Vagina (tissue), 2 donors: ENCODE measurements at places on chromosomes 11 and 22.

DNA sequence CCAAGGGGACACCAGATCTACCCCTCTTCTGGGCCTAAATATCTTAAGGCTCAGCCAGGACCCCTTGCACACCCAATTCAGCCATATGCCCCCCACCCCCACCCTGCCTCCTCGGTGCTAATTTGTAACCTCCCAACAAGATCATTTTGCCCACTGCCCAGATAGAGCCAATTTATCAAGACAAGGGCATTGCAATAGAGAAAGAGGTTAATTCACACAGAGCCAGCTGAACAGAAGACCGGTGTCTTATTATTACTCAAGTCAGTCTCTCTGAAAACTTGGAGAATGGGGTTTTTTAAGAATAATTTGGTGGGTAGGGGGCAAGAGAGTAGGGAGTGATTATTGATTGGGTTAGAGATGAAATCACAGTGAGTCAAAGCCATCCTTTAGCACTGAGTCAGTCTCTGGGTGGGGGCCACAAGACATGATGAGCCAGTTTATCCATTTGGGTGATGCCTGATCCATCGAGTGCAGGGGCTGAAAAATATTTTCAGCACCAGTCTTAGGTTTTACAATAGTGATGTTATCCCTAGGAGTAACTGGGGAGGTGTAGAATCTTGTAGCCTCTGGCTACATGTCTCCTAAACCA is 9.9 kb upstream of the CAPN5 start:
- no peak for DNase-seq

DNA sequence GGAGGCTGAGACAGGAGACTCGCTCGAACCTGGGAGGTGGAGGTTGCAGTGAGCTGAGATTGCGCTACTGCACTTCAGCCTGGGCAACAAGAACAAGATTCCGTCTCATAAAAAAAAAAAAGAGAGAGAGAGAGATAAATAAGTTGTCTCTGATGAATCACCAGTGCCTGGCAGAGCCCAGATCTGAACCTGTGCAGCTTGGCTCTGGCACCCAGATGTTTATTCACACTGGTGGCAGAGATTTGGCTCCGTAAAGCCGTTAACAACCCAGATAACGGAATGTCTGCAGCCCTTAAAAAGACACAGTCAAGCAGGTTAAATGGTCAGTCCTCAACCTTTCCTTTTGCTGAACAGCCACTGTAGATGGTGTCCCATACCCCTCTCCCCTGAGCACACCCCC is 33.5 kb upstream of the RTL6 start:
- DNase-seq = no peak

DNA sequence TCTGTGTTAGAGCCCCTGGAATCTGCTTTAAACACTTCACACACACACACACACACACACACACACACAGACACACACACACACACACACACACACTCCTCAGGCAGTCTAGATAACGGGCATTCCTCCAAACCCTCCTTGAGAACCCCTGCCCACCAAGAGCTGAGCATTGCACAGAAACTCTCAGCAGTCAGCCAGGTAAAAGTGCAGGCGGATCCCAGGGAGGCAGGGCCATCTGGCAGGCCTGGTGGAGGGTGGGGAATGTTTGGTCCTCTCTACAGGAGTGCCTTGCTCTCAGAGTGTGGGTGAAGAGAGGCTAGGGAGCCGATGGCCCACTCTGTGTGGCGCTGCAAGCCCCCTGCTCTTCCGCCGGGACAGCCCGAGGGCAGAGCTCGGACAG is 190.2 kb downstream of the BUD13 start:
- DNase-seq = no peak

- DNase-seq = no peak
Observed at GRCh38 chr11:60221181-60221580, 21.8 kb downstream of the MS4A4E start.

GRCh38 chr11:18495703-18496102 is 31.0 kb downstream of the TSG101 start:
- no peak for DNase-seq

- no peak for DNase-seq
Observed at GRCh38 chr22:39155421-39155820, 2.9 kb upstream of the CBX7 start.

- DNase-seq = no peak
Observed at GRCh38 chr22:50469377-50470305, 5.2 kb downstream of the SBF1 start.

DNA sequence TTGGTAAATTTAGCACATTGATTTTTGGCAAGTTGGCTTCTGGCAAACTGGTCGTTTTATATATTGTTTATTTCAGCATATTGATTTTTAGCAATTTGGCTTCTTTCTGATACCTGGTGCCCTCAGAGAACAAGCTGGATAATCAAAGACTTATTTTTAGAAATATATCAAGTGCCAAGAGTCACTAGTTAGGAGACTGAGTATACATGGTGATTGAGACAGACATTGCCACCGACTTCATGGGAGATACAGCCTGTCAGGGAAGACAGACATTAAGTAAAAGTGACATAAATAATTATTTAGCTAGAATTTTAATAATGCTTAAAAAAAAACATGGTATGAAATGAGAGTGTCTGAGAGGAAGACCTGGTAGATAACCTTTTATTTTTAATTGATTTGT is 242.3 kb upstream of the MTNR1B start:
- no peak for DNase-seq

GRCh38 chr22:24440718-24441405 is 13.5 kb downstream of the ADORA2A start:
- DNase-seq = no peak

DNA sequence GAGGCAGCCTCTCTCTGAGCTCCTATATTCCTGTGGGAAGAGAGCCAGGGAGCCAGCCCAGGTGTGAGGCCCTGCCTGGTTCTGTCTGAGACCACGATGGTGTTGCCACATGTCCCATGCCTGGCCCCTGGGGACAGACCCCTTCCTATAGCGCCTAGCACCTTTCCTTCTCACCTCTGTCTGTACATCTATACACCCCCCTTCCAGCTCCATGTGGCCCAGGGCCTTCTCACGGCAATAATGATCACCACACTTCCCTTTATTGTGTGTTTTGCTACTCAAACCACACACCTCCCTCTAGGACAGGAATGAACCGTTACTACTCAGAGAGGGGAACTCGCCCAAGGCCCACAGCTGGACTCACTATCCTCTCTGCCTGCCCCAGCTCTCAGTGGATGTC is 12.8 kb downstream of the CD82 start:
- no peak for DNase-seq

DNA sequence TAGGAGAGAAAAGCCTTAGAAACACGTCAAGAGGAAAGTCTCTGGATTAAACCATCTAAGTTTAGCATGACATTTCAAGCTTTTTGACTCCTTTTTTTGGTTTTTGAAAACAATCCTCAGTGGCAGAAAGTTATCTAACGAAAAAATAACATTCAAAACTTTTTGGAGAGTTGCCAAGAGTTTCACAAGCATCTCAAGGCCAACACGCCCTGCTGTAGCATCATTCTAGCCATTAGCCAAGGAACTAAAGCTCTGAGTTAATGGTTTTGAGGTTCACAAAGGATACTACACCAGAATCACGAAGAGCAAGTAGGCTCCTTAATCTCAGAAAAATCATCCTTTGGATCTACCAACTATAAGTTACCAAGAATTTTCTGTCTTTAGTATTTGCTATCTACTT is 94.8 kb downstream of the PICALM start:
- no peak for DNase-seq

- no peak for DNase-seq
Observed at GRCh38 chr11:95406271-95406670, 175.3 kb upstream of the SESN3 start.

DNA sequence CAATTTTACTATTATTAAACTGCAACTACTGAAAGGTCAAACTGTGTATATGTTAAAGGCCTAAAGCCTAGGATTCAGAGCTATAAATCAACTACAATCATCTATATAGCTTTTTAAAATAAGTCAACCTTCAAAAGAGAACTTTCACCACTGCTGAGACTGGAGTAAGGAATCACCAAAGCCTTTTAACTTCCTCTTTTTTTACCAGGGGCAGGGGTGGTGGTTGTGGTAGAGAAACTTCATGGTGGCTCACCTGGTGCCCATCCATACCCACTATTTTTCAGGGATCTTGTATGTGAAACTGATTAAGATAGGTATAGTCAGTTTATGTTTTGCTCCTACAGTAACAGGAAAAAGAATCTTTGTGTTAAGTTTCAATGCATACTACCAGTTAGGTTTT is 31.5 kb downstream of the TSG101 start:
- DNase-seq = no peak

DNA sequence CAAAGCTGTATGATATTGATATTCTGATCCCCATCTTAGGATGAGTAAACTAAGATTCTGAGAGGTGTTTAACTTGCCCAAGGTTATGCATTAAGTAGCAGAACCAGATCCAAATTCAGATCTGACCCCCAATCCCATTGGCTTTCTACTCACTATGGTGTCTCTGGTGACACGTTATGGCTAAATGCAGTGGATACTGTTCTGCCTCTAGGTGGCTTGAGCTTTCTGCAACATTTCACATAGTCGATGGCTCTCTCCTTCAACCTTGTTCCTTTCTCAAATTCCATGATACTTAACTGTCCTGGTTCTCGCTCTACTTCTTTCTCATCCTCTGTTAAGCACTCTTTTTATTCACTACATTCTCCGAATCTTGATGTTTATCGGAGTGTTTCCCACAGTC is 9.4 kb downstream of the C11orf97 start:
- DNase-seq = no peak

GRCh38 chr11:7787239-7787638 is 9.5 kb downstream of the OR5P2 start:
- no peak for DNase-seq

- DNase-seq = no peak
Observed at GRCh38 chr22:45179276-45180049, 15.7 kb downstream of the NUP50 start.

DNA sequence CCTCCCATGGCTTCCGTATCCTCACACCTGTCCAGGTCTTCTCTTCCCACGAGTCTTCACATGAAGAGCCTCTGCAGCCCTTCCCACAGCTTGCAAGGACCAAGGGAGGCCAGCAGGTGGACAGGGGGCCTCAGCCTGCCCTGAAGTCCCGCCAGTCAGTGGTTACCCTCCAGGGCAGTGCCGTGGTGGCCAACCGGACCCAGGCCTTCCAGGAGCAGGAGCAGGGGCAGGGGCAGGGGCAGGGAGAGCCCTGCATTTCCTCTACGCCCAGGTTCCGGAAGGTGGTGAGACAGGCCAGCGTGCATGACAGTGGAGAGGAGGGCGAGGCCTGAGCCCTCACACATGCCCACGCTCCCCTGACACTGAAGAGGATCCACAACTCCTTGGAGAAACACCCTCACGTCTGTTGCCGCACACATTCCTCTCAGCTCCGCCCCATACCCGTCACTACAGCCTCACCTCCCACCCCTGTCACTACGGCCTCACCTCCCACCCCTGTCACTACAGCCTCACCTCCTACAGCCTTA is 8.3 kb downstream of the SSH3 start:
- no peak for DNase-seq

GRCh38 chr11:31834237-31834636 is 23.1 kb upstream of the PAX6 start:
- no peak for DNase-seq

DNA sequence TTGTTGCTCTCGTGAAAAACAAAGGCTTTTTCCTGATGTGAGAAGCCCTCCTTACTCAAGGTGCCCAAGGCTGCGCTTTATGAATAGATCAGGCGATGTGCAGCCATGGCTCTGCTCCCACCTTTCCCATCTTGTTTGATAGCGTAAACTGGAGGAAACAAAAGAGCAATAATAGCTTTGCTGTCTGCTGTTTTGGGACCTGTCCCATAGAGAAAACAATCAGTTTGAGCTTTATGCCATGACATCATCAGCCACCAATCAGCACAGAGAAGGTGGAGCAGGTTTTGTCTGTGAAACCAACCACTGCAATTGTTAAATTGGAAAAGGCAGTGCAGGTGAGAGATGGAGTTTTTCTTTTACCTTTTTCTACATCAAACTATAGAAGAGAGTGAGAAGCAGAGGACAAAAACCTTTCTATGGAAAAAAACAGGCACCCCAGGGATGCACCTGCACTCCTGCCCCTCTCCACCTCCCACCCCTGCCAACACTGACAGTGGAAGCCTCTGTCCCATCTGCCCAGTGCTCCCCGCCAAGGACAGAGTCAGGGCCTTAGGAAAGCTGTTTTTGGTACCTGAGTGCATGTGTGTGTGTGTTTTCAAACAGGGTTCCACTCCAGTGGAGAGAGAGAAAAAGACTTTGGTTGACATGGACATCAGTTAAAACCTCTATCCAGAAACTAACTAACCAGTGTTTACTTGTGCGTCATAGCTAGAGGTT is 80.7 kb downstream of the MICAL3 start:
- DNase-seq = no peak

- DNase-seq = no peak
Observed at GRCh38 chr11:285021-285893, 3.7 kb upstream of the PGGHG start.

DNA sequence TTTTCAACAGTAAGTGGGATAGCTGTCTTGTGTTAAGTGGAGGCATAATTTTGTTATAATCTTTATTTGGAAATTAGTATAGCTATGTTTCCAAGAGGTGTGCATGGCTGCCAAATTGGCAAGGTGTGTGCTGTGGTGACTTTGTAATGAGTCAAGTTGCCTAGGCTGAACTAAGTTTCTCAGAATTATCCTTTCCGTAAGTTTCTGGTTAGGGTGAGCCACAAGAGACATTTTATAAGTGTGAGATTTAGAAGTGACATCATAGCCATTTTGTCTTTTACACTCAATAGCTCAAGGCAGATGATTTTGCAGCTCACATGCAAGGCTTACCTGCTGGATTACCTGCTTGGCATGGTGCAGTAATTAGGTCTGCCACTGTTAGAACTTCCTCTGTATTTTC is 90.3 kb downstream of the C11orf87 start:
- DNase-seq = no peak

- DNase-seq = no peak
Observed at GRCh38 chr11:429931-430456, 11.8 kb downstream of the ANO9 start.

DNA sequence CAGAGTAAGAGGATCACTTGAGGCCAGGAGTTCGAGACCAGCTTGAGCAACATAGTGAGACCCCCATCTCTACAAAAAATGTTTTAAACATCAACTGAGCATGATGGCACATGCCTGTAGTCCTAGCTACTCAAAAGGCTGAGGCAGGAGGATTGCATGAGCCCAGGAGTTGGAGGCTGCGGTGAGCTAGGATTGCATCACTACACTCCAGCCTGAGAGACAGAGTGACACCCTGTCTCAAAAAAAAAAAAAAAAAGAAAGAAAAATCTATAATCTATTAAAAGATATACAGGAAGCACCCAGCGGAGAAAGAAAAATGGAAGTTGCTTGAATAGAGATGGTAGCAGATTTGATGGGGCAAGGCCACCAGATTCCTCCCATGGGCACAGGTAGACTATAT is 61.8 kb downstream of the FAM83F start:
- no peak for DNase-seq

DNA sequence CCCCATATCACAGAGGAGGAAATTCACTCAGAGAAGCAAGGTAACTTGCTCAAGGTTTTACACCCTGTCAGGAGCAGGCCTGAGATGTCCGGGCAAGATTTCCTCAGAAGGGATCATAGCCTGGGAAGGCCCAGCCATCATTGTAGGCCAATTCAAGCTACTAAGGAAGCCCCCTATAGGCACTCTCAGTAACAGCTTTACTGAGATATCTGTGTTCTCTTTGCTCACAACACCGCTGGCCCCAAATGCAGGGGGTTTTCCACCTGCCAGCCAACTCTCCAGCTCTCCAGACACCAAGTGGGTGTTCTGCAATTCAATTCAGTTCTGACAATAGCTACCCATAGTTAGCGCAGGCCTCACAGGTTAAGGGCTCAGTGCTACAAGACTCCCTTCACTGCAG is 84.0 kb downstream of the SLC36A4 start:
- no peak for DNase-seq
